Forelimb muscle (tissue), 1 donor: ENCODE measurements at places on chromosomes 5 and 9.

DNA sequence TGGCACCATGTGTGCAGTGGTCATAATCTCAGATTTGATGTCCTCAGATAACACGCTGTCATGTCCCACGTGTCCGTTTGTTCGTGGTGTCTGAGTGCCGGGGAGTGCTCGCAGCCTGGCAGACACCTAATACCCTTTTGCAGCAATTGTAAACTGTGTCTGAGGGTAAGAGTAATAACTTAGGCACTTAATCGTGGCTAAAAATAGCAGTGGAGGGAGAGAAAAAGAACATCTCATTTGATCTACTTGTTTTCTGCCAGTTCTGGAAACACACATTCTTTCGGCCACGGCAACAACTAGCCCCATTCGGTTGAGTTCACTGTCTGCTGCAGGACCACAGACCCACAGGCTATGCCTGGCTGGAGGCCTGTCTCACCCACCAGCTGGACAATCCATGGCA is 16.5 kb downstream of the ADCY2 start:
- no peak for DNase-seq

DNA sequence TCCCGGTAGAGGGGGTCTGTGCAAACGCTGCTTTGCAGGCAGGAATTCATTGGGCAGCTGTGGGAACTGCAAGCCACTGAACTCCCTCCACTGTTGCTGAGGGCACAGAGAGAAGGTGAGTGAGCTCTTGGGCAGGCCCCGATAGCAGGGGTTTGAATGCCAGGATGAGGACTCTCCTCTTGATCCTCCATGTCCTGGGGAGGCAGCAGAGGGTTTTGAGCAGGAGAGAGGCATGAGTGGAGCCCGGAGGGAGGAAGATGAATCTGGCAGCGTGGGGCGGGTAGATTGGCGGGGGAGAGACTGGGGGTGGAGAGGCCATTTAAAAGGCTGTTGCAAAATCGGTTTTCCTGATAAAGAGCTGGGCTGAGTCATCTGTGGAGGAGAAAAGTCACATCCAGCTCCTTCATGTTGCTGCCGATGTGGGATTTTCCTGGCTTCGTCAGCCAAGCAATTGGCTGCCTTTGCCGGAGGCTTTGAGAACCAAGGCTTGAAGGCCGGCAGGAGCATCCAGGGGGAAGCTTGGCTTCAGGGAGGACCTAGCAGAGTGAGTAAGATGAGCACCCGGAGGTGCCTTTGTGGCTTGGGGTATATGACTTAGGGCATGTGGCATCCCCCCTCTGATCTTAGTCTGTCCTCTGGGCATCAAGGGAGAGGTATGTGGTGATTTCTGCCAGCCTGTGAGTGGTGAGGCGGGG is at the start of gene SYNPO:
Gene SYNPO, plus strand, starts transcription at position 350 of the 695 bp plus-strand sequence. CDS start 7,616 bp downstream, outside the sequence.
- DNase-seq, result peak; percentile 71

- no peak for DNase-seq
Measured at GRCh38 chr9:121156263-121156731, 45.4 kb downstream of the RAB14 start.

GRCh38 chr5:138542180-138542955 is 668 bp downstream of the ETF1 start:
- DNase-seq, result no peak

GRCh38 chr5:68264024-68264956 is 48.7 kb downstream of the PIK3R1 start:
- DNase-seq, result no peak

GRCh38 chr5:135458921-135459331 is 6.8 kb upstream of the TIFAB start:
- no peak for DNase-seq

DNA sequence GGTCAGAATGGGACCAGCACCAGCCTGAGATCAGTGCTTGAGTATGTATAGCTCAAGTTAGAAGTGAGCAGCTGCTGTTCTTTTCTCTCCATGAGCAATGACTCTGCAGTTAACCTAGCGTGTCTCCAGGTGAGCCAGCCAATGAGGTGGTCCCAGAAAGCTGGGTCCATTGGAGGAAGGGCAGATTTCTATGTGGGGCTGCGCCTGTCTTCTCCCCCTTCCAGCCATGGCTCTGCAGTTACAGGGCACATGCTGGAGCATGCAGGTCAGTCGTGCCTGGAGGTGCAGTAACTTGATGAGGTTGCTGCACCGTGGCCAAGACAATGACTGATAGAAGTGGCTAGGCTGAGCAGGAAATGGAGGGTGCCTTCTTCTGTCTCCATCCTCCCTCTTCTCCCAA is 29.6 kb upstream of the CXCL14 start:
- no peak for DNase-seq
